ENCODE measurements at places on chromosomes 7 and 10.

DNA sequence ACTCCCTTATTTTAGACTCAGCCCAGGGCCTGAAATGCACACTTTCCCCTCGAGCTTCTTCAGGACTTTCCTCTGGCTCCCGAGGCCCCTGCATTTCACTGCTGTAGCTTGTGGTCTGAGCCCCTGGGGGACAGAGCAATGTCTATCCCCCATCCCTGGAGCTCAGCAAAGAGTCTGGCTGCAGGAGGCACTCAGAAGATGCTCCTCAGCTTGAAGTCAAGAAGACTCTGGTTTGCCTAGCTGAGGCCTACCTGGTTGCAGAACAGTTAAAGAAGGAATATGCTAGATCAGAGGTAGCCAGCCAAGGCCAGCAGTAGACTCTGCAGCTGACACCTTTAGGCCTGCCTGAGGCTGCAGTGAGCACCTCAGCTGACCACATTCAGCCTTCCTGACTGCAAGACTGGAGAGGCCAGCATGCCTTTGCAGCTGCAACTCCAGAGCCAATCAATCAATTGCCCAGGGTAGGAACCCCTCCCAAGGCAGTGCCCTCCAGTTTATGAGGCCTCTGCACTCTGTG lies 36.9 kb upstream of the IKZF1 start:
- DNase-seq, result no peak

DNA sequence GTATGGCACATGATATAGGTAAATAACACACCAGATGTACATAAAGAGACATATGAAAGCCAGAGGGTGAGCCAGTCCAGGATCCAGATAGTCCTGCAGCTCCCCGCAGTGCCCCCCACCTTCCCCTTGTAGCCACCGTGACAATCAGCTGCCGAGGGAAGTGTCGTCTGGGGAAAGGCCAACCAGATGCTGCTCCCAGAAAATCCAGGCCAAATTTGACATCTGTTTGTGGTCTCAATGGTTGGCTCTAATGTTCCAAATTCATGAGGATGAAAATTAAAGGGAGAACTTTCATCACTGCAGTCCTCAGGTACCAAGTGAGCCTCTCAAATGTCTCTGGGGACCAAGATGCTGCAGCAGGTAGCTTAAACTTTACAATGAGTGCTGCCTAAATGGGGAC lies 210.3 kb downstream of the PTEN start:
- no peak for DNase-seq

DNA sequence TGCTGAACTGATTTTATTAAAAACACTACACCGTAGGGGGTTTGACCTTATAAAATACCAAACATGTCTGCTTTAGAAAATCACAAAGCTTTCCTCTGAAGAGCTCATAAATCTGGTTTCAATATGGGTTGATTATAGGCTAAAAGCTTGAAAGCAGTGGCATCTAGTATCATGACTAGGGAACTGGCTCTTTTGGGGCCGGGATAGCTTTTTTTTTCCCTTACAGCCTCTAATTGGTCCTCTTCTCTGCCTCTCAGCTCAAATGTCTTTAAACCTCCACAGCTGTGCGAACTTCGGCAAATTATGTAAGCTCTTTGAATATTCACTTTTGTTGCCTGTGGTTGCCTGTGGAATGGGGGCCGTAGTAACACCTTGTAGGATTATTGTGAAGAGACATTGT lies 8.4 kb downstream of the BAMBI start:
- no peak for DNase-seq

GRCh38 chr7:145156834-145157233 lies 321.0 kb upstream of the TPK1 start:
- DNase-seq, result no peak

DNA sequence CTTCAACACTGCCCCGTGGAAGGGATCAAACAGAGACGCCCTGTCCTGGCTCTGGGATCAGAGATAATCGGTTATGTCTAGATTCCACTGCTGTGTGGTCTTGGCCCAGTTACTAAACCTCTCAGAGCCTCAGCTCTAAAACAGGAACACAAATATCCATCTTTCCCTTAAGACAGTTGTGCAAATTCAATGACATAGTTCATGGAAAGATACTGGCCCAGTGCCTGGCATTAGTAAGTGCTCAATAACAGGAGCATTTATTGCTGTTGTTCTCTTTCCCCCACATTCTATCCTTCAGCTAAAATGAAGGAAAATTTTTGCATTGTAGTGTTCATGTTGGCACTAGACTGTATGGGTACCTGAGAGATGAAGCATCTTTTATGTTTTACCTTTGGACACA lies 58.6 kb downstream of the TACC2 start:
- DNase-seq, result no peak

- no peak for DNase-seq
These were observed 33.3 kb upstream of the ARMS2 start for GRCh38 chr10:122421054-122421625.

DNA sequence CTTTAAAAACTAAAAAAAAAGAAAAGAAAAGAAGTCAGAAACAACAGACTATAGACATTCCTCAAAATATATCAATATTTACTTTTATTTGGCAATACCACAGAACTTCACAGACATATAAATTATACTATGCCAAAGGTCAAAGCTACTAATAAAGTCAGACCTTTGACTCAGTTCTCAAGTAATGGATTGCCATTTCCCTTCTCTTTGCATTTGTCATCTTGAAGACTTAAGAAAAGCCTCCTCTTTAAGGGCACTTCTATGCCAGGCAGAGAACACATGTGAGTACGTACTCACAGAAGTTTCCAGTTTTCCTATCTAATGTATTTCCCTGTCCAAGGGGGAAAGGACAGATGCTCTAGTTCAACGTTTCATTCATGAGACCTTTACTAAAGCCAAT lies 37.6 kb downstream of the TNPO3 start:
- DNase-seq, result no peak

DNA sequence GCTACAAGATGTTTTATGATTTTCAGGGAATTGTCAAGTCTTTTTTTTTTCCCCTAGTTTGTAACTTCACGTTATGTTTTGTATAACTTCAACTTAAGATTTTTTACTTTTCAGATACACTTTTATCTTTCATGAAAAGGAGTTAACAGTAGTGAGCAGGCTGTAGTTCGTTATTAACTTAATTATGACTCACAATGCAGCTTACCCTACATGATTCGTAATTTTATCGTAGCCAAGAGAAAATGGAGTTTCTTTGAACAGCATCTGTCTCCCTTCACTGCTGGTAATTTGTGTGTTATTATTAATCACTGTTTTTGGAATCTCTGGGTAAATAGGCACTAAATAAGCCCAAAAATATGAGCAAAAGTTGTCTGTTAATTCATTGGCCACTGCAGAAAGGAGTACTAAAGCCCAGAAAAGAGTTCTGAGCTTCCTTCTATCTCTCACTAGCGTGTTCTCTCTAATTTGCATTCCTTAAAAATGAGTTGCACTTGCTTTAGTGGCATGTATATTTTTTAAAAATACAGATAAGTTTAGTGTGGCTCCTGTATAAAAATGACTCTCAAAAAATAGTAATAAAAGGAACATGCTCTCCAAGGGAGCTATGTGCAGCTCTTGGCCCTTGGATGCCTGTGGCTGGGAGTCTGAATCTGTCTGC lies 36.1 kb downstream of the RALA start:
- DNase-seq, result no peak

DNA sequence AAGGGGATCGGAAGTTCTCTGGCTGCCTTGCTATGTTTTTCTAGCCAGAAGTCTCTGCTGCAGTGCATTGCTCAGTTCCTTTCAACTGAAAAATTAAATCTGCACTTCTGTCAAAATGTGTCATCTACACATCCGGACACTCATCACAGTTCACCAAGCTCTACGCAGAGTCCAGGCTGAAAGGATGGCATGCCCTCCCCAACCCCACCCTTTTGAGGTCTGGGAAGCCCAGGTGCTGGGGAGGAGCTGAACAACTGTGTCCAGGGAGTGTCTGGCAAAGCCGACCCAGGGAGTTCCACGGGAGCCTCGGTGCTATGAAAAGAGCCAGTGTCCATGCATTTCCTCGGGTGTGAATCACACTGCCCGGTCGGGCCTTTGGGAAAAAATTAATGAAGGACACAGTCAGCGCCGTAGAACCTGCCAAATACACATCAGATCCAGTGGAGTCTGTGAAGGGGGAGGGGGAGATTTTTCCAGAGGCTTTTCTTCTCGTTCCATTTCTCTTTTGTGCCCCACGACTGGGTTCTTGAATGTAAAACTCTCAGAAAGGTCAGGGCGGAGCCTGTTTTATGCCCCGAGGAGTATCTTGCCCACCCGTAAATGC lies 757 bp upstream of the PALS2 start:
- DNase-seq, result no peak

GRCh38 chr7:51314726-51315125 lies 1.9 kb downstream of the COBL start:
- no peak for DNase-seq

DNA sequence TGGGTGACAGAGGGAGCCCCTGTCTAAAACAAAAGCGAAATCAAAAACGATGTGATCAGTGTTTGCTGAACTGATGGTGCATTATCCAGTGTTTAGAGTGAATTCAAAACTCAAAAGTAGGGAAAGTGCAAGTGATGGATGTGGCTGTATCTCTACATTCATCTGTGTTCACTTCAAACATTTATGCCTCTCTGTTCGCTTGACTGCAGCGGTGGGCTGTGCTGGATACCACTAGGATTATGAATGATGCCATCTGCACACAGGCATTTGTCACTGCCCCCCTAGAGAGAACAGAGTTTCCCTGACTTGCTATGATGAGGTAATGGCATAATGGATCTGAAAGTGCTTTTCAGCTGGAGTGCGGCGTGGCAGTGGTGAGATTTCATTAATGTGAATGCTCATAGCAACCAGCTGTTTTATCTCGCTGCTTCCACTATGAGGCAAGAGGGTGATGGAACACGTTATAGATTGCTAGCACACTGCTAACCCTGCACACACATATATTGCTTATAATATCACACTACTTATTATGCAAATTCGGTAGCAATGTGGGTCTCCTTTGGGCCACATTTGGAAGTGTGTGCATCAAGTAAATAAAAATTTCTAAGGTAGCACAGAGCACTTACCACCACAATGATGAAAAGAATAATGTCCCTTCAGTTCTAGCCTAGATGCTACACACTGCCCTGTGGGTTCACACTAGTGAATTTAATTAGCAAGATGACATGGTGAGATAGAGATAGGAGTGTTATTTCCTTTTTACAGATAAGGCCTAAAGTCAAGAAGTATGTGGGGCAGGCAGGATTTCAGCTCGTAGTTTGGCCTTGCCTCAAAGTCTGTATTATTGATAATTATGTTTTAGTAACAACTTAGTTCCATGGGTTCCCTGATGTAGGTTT lies 164.7 kb downstream of the CAMK1D start:
- no peak for DNase-seq

- no peak for DNase-seq
These were observed 93.0 kb downstream of the HGF start for GRCh38 chr7:81676813-81677212.

All from effector memory CD8-positive, alpha-beta T cell (primary cell).